ENCODE measurements at places on chromosomes 6 and 20.

GRCh38 chr20:1184638-1185315 lies at the start of gene TMEM74B:
Gene TMEM74B, minus strand, starts transcription at chr20:1184981. Its CDS starts 1,180 bp downstream, at chr20:1183801.
- DNase-seq = no peak

DNA sequence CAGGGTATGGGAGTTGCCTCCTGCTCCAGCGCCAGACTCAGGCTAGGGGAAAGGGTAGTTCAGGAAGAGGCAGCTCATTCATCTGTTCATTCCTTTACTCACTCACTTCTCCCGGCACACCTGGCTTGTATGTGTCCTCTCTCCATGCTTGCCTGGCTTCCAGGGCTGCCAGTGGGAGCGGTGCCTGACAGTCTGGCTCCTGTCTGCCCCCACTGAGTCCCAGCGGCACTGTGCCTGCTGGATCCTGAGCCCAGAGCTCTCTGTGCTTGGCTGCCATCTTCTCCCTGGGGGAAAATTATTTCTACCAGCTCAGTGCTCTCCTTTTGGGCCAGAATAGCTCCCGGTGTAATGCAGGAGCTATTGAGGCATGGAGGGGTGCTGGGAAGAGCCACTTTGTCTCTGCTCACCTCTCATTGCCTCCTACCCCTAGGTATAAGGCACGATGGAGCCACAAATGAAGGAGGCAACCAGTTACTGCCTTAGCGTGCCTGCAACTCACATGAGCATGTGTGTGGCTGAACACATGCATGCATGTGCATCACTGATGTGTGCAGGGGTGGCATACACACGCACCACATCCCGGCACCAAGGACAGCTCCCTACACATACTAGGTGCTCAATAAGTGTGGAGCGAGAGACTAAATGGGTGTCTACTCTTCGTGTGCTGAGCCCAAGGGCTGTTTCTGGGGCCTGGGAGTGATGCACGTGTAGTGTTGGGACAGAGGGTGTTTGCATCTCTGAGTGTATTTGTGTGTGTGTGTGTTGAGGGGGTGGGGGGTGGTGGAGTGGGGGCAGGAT lies 46.6 kb downstream of the CDH22 start:
- no peak for DNase-seq

DNA sequence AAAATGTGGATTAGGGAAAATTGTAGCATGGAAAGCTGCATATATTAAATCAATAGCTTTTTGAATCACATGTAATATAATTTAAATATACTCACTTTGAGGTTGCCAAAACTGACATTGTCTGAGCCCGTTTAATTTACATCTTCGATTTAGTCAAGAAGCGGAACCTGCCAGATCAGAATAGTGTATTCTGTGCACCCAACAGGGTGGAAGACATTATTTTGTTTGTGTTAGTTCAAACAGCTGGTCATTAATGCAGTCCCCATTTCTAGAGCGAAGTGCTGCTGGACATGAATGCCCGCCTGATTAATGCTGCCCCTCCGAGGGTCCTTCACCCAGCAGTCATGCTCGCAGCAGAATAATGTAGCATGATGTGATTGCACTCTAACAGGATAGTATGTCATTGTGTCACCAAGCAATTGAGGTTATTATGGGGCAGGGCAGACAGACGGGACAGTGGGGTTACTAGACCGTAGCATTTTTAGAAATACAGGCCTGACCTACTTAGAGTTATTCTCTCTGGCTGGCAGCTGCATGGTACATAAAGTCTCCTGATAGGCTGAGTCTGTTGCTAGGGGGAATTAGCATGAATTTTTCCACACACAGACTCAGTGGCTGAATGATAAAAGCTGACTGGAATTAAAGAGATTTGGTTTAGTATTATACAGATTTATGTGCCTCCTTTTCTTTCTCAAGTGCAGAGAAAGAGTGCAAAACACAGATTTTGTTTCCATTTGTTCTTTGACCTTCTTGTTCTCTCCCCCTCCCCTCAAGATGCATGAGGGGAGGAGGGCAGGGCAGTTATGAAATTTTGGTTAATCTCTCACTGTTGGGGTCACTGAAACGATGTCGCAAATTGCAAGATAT lies 147.1 kb downstream of the PRL start:
- no peak for DNase-seq

GRCh38 chr20:49786668-49787370 lies 25.8 kb upstream of the SLC9A8 start:
- DNase-seq = no peak

- no peak for DNase-seq
Measured at GRCh38 chr20:63178446-63178820, 37.5 kb downstream of the YTHDF1 start.

Measured in CD4-positive, alpha-beta T cell treated with Interleukin-1 beta for 1 hour (primary cell).